ENCODE measurements at places on chromosomes 7 and 10.

DNA sequence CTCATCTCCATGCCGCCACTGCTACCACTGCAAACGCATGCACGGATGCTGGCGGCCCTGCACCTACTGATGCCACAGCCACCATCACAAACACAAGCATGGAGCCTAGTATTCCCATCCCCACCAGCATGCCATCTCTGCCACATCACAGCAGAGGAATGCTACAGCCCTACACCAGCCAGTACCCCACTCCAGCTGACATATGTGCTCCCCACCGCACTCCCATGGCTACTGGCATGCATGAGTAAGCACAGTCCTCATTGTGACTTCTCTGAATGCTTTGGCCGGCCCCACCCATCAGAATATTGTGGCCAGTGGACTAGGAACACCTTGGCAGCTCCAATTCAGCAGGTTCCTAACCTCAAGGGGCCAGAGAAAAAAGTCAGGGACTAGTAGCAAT, 705.5 kb downstream of the POM121L12 start:
- no peak for DNase-seq

GRCh38 chr10:131656009-131656408, 244.8 kb upstream of the PPP2R2D start:
- no peak for DNase-seq

DNA sequence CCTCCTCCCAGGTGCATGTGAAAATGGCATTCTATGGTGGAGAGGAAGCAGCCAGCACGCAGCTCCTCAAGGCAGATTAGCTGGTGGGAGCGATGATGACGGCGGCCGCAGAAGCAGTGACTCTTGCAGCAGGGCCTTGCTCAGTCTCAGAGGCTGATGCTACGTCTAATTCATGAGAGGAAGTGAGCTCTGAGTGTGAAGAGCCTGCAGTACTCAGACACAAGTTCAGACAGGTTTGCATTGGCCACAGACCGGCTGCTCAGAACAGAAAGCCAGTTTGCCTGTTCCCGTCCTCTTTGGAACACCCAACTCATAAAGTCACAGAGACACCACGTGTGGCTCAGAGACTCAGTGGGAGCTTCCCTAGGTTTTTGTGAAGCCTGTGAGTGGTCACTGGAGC, 136.5 kb downstream of the ADARB2 start:
- no peak for DNase-seq

DNA sequence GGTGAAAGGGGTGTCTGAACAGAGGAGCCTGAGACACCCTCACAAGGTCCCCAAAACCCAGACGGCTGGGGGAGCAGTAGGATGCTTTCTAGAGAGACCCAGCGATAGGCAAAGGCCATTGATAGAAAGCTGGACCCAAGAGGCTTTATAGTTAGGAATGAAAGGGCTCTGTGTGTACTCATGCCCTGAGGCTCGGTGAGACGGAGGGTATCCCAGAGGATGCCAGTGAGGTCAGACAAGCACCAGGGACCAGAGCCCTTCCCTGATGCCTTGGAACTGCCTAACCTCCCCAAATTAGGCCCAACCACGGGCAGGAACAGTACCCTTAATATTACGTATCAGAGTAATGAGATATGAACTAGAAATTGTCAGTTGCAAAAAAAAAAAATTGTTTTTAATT, 48.6 kb upstream of the RTKN2 start:
- no peak for DNase-seq

DNA sequence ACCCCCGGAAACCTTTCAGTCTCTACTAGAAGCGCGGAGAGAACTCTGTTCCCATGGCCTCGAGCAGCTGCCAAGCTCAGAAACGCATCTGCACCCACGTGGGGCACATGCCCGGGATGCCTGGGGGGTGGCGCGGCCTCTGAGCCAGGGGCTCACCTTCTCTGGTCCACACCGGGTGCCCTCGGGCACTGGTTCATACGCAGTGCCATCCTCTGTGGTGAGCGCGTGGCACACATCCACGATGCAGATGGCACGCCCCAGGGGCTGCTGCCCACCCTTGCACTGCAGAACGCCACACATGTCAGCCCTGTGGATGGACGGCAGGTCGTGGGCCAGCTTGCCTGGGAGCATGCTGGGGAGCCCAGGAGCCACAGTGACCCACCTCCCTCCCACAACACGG, 6.5 kb downstream of the ADAM8 start:
- DNase-seq: no peak

GRCh38 chr7:27158436-27159265, 2.2 kb upstream of the HOXA7 start:
- no peak for DNase-seq

DNA sequence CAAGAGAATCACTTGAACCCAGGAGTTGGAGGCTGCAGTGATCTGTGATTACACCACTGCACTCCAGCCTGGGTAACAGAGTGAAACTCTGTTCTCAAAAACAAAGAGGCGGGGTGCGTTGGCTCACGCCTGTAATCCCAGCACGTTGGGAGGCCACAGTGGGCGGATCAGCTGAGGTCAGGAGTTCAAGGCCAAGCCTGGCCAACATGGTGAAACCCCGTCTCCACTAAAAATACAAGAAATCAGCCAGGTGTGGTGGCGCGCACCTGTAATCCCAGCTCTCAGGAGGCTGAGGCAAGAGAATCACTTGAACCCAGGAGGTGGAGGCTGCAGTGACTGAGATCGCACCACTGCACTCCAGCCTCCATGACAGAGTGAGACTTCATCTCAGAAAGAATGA, 42.4 kb upstream of the NCAPG2 start:
- DNase-seq: no peak

DNA sequence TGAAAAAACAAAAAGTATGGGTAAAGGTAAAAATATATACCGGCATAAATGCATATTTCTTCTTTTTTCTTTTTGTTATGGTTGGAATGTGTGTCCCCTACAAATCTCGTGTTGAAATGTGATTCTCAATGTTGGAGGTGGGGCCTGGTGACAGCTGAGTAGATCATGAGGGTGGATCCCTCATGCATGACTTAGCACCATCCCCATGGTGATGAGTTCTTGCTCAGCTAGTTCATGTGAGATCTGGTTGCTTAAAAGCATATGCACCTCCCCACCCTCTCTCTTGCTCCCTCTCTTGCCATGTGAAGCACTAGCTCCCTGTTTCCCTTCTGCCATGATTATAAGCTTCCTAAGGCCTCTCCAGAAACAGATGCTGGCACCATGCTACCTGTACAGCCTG, 93.3 kb downstream of the HYCC1 start:
- no peak for DNase-seq

DNA sequence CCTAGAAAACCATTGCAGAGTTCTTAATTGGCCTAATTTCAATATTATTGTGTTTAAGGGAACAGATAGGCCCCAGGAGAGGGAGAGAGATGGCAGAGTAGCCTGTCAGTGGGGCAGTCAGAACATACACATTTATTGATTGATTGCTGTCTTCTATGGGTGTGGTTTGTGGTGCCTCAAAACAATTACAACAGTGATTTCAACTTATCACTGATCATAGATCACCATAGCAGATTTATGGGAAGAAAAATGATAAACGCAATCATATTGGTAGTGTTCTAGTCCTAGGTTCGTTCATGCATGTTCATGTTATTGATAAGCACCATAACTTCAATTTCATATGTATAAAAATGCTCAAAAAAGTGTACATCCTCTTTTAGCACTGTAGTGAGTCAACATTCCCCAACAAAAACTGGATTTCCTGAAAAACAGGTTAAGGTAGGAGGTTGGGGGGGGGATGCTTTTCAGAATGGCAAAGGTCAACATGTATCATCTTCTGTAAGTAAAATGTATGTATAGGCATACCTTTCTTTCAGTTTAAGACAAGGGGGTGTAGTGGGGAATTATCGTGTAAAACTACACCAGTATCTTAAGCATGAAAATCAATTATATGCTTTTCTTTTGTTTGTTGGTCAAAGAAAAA, 1.1 kb upstream of the TNKS2 start:
- no peak for DNase-seq

DNA sequence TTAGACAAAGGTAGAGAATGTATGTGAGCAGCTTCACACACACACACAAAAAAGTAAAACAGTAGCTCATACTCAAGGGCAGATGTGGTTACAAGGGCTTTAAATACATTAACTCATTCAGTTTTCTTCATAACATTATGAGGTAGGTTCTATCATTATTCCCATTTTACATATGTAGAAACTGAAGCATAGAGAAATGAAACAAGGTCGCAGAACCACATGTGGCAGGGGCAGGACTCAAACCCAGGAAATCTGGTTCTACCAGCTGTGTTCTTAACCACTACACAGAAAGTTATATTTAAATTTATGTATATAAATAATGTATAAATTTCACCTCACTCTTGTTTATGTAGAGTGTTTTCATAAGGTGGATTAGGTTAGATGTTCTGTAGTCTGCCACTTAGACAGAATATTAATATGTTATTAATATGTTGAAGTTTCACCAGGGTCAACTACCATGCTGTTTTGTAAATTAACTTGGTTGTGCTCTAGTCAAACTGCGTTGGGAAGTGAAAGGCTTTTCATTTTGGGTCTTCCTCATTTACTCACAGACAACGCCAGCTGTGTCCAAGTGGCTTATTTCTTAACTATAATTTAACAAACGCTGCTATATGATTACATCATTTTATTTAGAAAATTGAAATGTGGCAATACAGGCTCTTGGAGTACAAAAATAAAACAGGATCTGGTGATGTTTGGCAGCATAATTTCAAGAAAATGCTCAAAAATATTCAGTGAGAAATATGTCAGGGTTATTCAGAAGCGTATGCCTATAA, 138.4 kb downstream of the MDFIC start:
- no peak for DNase-seq

- DNase-seq: no peak
These were observed 265.7 kb upstream of the BMPER start for GRCh38 chr7:33639552-33640197.

GRCh38 chr7:31373337-31374289, 33.1 kb upstream of the NEUROD6 start:
- peak; percentile 53 for DNase-seq

DNA sequence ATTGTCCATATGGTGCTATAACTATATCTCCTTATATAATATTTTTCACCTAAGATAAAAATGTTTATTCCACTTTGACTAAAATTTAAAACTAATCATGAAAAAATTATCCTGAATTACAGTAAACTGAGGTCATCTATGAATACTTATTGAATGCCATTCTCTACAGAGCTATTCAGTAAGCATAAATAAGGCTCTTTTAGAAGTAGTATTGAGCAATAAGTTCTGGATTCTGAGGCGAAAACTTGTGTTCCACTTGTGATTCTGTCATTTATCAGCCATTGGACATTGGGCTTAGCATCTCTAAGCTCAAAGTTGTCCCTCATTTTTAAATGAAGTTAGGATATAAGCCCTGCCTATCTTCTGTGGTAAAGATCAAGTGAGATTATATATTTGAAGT, 130.8 kb downstream of the WNT2 start:
- no peak for DNase-seq

DNA sequence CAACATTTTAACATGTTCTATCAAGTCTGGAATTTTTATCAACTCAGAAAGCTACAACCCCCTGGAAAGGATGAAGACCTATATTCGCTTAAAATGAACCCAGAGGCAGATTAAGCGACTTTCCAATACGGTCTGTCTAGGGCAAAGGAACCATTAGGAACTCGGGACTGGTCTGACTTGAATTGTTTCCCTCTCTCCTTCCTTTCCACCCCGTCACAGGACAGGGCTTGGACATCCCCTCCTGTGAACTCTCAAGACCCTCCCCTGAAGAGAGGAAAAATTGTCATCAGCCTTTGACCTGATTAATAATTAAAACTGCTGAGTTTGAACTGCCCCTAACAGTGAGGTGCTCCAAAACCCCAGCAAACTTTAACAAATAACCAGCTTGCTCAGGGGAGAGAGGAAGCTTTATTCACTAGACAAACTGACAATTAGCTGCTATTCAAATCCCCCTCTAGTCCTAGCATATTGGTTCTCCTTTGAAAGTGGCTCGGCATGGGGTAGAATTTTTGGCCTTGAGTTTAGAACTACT, 22.6 kb upstream of the SLF2 start:
- DNase-seq: no peak

DNA sequence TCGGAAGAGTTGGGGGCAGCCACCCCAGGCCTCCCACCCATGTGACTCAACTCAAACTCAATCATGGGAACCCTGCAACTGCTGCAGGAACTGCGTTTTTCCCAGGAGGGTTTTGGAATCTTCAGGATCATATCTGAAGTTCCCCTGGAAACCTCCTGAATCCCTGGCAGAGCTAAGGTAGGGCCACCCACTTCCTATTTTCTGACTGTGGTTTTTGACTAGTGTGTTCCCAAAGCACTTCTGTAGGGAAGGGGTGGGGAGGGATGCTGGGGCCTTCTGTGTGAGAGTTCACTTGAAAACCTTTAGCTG, 127.6 kb upstream of the UNC5B start:
- DNase-seq: no peak

- DNase-seq: peak; percentile 19
These were observed 47.4 kb upstream of the PRKAR1B start for GRCh38 chr7:774161-775109.

- no peak for DNase-seq
These were observed 1.6 kb upstream of the TARP start for GRCh38 chr7:38274927-38275620.

GRCh38 chr10:112587729-112588128, 140.7 kb downstream of the VTI1A start:
- peak; percentile 10 for DNase-seq

DNA sequence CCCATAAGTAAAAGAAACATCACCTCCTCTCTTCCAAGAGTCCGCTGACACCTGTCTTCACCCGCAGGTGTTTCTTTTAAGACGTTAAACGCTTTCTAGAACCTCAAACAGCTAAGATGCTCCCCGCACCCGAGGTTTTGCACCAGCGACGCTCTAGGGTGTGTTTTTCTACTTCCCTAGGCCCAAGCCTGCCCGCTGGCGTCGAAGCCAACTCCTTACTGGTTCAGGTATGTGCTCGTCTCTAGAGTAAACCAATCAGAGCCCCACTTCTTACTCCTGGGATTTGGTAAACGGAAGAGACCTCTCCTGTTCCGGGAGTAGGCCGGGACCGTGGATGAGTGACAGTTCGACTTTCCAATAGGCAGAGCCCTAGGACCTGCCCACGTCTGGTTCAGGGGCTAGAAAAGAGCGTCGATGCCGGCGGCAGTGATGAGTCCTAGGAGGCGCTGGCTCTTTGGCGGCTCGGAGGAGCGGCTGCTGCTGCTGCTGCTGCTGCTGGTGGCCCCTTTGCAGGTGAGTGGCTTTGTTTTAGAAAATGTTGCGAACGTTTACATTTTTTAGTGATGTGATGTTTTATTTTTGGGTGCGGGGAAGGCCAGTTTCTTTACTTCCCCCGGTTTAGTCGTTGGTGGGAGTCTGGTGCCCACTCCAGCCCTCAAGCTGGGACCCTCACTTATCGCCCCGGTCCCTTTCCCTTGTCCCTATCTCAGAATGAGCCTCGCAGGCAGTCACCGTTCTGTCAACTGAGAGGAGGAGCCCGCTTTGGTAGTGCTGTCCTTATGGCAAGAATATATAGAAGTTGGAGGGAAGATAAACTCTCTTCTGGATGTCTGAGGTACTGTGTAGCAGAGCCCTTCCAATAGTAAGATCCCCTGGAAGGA, at the start of gene BPGM:
Gene BPGM, plus strand, starts transcription at position 429 of the 881 bp plus-strand sequence. CDS start 14,655 bp downstream, outside the sequence.
- DNase-seq: peak; percentile 100

Measured in EL (cell line).